ENCODE measurements at places on chromosomes 2 and 18. TPM values are rescaled to one million over a fixed set of nuclear protein-coding genes. Genes with fewer than 3 reads are reported as not detected.

IHH gene
- total RNA-seq: not detected

ZNF521 gene
- total RNA-seq: 7.5 TPM

GRCh38 chr2:11858883-11859282 is 112.5 kb downstream of the LPIN1 start:
- H3K36me3 ChIP-seq: peaks cover 9% of the 10 kb centered on the region
- no peak overlapping the region for H3K4me3 ChIP-seq
- H3K27ac ChIP-seq: no peak overlapping the region
- DNase-seq: no peak
- peaks cover 14% of the 10 kb centered on the region for H3K27me3 ChIP-seq

- H3K4me3 ChIP-seq: no peak overlapping the region
- peaks cover 48% of the 10 kb centered on the region for H3K4me1 ChIP-seq
- H3K27me3 ChIP-seq: no peaks in the 10 kb centered on the region
- peaks cover 42% of the 10 kb centered on the region for H3K36me3 ChIP-seq
- DNase-seq: no peak
- H3K27ac ChIP-seq: no peak overlapping the region
Measured at GRCh38 chr2:135093670-135094330, 41.7 kb downstream of the RAB3GAP1 start.

DNA sequence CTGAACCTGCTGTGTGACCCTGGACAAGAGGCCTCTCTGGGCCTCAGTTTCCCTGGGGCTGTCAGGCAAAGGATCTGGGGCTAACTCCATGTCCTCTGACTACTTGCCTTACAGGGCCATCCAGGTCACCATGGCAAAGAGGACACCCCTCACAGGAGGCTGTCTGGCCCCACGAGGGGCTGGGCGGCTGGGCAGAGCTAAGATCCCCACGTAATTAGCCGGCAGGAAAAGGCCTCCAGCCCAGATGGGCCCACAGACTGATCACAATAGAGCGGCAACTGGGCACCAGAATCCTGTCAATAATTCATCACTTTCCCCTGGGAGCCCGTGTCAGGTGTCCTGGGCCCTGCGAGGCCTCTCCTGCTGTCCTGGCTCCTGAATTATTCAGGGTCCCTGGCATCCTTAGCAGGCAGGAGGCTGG is 44.8 kb upstream of the OTOF start:
- no peak overlapping the region for H3K27ac ChIP-seq
- no peaks in the 10 kb centered on the region for H3K36me3 ChIP-seq

DNA sequence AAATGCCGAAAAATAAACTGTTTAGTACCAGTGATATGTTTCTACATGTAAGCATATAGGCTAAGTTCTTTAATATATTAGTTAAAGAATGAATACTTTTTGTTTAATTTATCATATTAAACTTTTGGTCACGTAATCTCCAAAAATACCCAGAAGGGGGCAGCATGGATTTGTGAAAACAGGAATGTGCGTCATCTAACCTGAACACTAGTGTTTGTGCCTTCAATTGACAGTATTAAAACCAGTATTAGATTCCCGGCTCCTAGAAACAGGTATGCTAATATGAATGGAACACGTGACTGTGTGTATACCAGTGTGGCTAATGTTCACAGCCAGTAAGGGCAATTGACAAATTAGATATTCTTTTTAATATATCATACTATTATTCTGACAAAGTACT is 51.8 kb downstream of the WDR7 start:
- H3K27ac ChIP-seq: no peak overlapping the region
- H3K4me1 ChIP-seq: no peaks in the 10 kb centered on the region
- peak; percentile 36 for DNase-seq
- no peaks in the 10 kb centered on the region for H3K27me3 ChIP-seq

- no peaks in the 10 kb centered on the region for H3K4me1 ChIP-seq
- no peak overlapping the region for H3K27ac ChIP-seq
- H3K27me3 ChIP-seq: no peaks in the 10 kb centered on the region
- H3K36me3 ChIP-seq: peaks cover 6% of the 10 kb centered on the region
- H3K4me3 ChIP-seq: no peak overlapping the region
- no peak for DNase-seq
Measured at GRCh38 chr2:2187196-2187595, 143.9 kb downstream of the MYT1L start.

- H3K4me1 ChIP-seq: no peaks in the 10 kb centered on the region
- 0 out of 2 replicates have a peak, but pooled peaks cover 12% of the 10 kb centered on the region for H3K36me3 ChIP-seq
- H3K4me3 ChIP-seq: no peak overlapping the region
- no peak overlapping the region for H3K27ac ChIP-seq
- H3K27me3 ChIP-seq: no peaks in the 10 kb centered on the region
- DNase-seq: no peak
Measured at GRCh38 chr2:43553341-43553855, 42.4 kb downstream of the THADA start.

DNA sequence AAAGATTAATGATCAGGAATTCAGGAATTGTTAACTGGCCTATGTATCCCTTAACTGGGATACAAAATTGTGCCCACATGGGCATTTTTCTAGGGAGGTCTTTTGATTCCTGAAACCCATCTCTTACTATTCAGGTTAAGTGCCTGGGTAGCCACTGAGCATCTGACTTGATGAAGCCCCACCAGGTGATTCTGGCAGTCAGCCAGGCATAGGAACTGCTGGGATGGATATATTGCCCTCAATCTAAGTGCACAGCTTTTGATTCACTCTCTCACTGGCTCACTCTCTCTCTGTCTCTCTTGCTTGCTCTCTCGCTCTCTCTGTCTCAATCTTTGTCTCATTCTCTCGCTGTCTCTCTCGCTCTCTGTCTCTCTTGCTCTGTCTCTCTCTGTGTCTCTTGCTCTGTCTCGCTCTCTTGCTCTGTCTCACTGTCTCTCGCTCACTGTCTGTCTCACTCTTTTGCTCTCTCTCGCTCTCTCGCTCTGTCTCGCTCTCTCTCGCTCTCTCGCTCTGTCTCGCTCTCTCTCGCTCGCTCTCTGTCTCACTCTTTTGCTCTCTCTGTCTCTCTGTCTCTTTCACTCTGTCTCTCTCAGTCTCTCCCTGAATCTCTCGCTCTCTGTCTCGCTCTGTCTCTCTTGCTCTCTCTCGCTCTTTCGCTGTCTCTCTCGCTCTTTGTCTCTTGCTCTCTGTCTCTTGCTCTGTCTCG is 22.3 kb downstream of the INPP1 start:
- no peaks in the 10 kb centered on the region for H3K4me1 ChIP-seq
- no peak overlapping the region for H3K27ac ChIP-seq
- no peaks in the 10 kb centered on the region for H3K27me3 ChIP-seq
- DNase-seq: no peak
- H3K36me3 ChIP-seq: peaks cover 5% of the 10 kb centered on the region

DNA sequence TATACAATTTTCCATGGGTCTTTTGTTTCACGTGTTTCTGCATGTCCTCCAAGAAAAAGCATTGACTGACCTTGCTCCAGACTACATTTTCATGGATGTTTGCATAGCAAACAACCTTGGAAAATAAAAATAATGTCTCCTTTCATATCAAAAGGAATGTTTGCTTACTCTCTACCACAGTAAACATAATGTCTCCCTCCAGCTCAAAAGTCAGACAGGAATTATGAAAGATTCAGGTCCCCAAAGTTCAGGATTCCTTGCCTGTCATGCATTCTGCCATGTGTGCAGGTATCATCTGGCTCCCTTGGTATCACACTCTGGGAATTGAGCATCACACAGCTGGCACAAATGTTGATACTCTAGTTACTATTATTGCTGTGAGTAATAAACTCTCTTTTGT is 103.1 kb upstream of the ZC3H15 start:
- H3K36me3 ChIP-seq: no peaks in the 10 kb centered on the region
- no peak overlapping the region for H3K27ac ChIP-seq
- H3K27me3 ChIP-seq: no peaks in the 10 kb centered on the region
- no peak for DNase-seq
- no peak overlapping the region for H3K4me3 ChIP-seq

DNA sequence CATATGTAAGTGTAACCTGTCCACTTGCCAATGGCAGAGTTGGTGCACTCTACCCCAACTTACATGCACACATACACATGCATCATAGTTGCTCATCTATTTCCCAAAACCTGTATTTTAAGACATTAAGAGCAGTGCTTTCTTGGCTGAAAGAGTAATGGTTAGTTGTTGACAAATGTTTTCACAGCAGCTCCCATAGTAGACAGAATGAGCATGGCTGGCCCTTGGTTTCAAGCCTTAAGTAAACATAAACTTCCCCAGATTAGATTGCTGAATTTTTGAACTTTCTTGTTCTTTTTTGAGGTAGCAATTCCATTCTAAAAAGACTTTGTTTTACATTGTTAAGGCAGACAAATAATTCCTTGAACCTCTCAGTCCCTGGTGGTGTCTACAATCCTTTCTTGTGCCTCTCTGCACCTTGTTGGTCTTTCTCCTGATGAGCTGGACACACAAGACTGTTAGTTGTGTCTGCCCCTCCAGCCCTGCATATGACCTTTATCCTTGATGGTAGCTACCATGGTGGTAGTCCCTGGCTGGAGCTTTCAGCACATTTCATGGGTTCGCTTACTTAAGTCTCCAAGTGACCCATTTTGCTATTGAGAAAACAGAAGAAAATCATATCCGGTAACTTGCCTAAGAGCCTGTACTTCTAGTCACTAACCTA is 580.1 kb upstream of the ID2 start:
- no peak overlapping the region for H3K27ac ChIP-seq
- H3K4me3 ChIP-seq: no peak overlapping the region
- H3K36me3 ChIP-seq: no peaks in the 10 kb centered on the region
- no peak for DNase-seq

Measured in HFFc6 (cell line).